Neural progenitor cell (in vitro differentiated cells): ENCODE measurements at places on chromosomes 5 and 9. TPM values are rescaled to one million over a fixed set of nuclear protein-coding genes. Genes with fewer than 3 reads are reported as not detected.
A peak's percentile ranks its signal among the peaks of the same experiment; 100 is the strongest.

FAT2 gene
- total RNA-seq = 0.36 and 0.37 TPM in 2 replicates

DNA sequence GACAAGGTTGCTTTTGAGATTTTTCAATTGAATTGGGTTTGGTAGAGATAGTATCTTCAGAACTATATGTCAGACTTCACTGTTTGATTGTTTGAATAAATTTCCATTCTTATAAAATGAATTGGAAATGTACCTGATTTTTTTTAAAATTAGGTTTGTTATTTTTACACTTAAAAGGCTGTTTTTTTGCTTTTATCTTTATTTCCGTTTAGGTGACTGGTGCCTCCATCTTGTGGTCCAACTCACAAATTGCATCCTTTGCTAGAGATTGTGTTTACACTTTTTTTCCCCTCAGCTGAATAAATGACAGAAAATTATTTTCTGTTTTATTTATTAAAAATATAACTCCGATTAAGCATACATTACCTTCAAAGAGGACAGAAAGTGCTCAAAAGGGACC is 15.6 kb downstream of the NDUFAF2 start:
- no peaks in the 10 kb centered on the region for H3K27me3 ChIP-seq
- H3K27ac ChIP-seq = no peak overlapping the region
- H3K4me1 ChIP-seq = no peaks in the 10 kb centered on the region
- peak; percentile 34 for DNase-seq

GRCh38 chr9:89999176-89999533 is 394.3 kb downstream of the GADD45G start:
- no peak overlapping the region for H3K27ac ChIP-seq
- DNase-seq = no peak
- no peaks in the 10 kb centered on the region for H3K27me3 ChIP-seq
- H3K4me3 ChIP-seq = no peak overlapping the region
- H3K4me1 ChIP-seq = peaks cover 21% of the 10 kb centered on the region

ANKRD20A1 gene
- total RNA-seq = not detected in 2 replicates

GRCh38 chr9:95515272-95516113 is 1.3 kb downstream of the PTCH1 start:
- peak overlapping the region; percentile 83 for H3K4me3 ChIP-seq
- H3K4me1 ChIP-seq = peaks cover 43% of the 10 kb centered on the region
- no peak overlapping the region for H3K27ac ChIP-seq
- no peaks in the 10 kb centered on the region for H3K36me3 ChIP-seq

FOXD4 gene
- total RNA-seq = 0.12 TPM in 1 of 2 replicates, not detected in the other

DNA sequence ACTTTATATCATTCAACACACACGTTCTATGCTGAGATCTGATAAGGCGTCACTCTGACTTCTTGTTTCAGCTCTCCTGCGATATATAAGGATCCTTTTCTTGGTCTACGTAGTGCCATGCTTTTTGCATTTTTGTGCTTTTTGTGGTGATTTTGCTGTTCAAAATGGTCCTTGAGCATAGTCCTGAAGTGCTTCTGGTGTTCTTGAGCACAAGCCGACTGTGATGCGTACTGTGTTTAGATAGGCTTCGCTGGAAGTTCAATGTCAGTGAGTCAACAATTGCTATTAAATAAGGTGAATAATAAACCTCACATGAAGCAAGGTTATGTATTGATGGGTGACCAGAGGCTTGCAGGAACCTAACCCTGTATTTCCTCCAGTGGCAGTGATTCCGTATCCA is 46.8 kb downstream of the ACO1 start:
- H3K4me1 ChIP-seq = no peaks in the 10 kb centered on the region

PDE8B gene
- 1.2 and 4.3 TPM in 2 replicates for total RNA-seq

DNA sequence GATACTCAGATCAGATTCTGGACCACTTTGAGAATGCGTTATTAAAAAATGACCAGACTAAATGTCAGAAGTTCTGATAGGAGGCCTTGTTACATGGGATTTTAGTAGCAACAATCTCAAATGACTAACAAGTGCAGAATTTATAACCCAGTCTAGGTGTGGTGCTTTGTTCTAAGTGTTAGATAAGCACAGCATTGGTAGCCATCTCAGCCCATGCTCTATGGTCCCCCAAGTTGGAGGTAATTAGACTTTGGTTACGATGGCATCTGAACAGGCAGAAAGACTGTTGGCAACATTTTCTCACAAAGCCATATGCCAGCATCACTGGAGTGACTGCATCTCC is 140.4 kb upstream of the RPS23 start:
- H3K4me3 ChIP-seq = no peak overlapping the region
- no peak overlapping the region for H3K27ac ChIP-seq
- no peaks in the 10 kb centered on the region for H3K4me1 ChIP-seq

DNA sequence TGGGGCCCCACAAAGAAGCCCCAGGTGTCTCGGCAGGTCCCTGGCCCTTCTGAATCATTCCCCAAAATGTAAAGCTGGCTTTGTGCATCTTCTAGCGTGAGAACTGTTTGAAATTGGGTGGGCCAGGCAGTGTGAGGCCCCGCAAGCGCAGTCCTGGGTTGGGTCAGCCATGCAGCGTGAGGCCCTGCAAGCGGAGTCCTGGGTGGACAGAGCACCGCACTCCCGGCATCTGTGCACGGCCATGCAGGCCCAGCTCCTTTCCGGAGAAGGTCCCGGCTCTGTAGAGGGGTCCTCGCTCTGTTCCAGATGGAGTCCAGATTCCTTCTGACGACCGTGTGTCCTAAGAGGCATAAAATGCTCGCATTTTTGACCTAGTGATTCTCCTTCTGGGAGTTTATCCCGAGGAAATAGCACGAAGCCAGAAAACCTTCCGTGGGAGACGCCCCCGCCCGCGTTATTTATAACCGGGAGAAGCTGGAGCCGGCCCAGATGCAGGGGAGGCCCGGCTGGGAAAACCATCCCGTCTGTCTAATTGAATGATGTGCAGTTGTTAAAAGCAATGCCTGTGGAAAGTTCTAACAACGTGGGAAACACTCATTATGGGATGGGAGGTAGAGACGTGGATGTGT is 19.4 kb upstream of the NOTCH1 start:
- no peaks in the 10 kb centered on the region for H3K27me3 ChIP-seq
- no peak for DNase-seq
- H3K27ac ChIP-seq = no peak overlapping the region
- H3K4me1 ChIP-seq = peaks cover 27% of the 10 kb centered on the region
